ENCODE measurements at places on chromosomes 12 and 14.

- no peak for DNase-seq
Measured at GRCh38 chr12:129404556-129404955, 499.3 kb downstream of the TMEM132D start.

DNA sequence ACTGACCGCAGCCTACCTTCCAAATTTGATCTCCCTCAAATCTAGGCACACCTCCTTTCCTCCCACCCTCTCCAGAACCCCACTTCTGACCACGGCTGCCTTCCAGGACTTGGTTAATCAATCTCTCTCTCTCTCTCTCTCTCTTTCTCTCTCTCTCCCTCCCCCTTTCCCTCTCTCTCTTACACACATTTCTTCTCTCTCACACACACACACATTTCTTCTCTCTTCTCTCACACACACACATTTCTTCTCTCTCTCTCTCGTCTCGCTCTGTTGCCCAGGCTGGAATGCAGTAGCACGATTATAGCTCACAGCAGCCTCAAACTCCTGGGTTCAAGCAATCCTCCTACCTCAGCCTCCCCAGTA lies 521 bp upstream of the GMFB start:
- no peak for DNase-seq

DNA sequence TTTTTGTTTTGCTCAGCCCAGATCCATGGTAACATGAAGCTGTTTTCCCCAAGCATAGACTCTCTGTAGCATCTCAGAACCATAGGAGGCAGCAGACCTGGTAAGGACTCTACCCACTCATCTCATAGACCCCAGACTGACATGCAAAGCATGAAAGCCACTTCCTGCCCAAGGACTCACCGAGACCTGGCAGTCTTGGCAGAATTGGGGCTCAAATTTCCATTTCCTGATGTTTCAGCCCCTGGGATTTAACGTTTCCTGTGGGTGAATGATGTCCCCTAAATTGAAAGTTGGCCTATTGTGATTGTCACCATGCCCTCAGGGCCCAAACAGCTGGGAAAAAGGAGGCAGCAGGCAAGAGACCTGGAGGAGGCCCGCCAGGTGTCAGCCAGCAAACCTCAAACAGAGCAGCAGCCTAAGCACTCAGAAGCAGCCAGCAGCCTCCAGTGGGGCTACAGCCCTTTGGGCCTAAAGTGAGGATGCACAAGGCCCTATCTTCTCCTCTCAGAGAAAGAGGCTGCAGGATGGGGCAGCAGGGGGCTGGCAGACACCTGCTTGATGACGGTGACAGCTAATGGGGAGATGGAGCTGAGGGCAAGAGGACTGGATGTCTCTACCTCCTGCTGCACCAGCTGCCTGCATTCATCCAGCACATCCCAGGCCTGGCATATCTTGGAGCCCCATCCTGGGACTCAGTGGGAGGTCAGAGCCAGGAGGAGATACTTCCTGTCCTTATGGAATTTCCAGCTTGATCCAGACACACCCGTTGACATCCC lies 8.5 kb downstream of the KRT85 start:
- DNase-seq: no peak

- no peak for DNase-seq
Measured at GRCh38 chr12:47139000-47139681, 59.4 kb upstream of the AMIGO2 start.

DNA sequence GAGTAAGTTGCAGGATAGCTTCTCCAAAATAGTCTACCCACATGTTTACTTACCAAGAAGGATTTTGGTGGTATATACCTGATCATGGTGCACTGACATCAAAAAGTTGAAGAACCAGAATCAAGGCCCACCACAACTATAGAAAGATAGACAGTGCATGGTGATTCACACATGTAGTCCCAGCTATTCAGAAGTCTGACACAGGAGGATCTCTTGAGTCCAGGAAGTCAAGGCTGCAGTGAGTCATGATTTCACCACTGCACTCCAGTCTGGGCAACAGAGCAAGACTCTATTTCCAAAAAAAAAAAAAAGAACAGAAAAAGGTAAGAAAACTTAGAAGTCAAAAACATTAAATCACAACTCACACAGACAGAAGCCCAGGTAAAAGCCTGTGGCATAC lies 422.2 kb upstream of the FOXG1 start:
- DNase-seq: no peak

DNA sequence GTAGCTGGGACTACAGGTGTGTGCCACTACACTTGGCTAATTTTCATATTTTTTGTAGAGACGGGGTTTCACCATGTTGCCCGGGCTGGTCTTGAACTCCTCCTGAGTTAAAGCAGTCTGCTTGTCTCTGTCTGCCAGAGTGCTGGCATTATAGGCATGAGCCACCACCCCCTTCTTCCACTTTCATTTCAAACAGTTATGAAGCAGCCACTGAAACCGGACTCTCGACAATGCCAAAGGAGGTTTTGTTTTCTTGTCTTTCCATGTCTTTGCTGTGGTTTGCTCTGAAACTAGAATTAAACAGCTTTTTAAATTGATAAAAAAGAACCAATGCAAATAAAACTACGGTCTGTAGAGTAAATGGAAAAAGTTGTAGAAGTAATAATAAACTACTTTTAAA lies 30.4 kb downstream of the RAP1B start:
- DNase-seq: no peak

GRCh38 chr12:1281683-1282366 lies 290.8 kb downstream of the ERC1 start:
- no peak for DNase-seq

All from stimulated activated CD4-positive, alpha-beta T cell treated with anti-CD3 and anti-CD28 coated beads, Interleukin-1b, Interleukin-23, amount 100 ng/mL, for 1 hour (primary cell).